Hepatic stellate cell (primary cell): ENCODE measurements at places on chromosomes 13 and 19.

- DNase-seq = no peak
Measured at GRCh38 chr13:35764326-35765015, 288.0 kb upstream of the MAB21L1 start.

DNA sequence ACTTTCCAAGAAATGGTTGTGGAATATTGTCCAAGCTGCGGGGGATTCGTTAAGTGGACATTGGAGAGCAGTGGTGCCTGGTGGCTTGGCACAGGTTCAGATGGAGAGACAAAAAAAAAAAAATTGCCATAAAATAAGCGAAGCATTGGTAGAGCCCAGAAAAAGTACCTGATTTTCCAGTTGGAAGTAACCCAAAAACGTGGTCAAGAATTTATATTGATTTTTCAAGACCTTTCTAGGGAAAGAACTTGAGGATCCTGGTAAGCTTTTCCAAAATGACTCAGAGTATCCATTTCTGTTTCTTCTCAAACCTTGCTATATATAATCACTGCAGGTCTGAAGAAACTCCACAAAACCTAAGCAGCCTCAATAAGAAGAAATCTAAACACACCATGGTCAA is 94.6 kb downstream of the ING1 start:
- DNase-seq = no peak

- DNase-seq = no peak
Measured at GRCh38 chr13:35055705-35056104, 113.6 kb downstream of the NBEA start.

- DNase-seq = no peak
Measured at GRCh38 chr13:36353001-36353400, 6.8 kb upstream of the SPART start.

DNA sequence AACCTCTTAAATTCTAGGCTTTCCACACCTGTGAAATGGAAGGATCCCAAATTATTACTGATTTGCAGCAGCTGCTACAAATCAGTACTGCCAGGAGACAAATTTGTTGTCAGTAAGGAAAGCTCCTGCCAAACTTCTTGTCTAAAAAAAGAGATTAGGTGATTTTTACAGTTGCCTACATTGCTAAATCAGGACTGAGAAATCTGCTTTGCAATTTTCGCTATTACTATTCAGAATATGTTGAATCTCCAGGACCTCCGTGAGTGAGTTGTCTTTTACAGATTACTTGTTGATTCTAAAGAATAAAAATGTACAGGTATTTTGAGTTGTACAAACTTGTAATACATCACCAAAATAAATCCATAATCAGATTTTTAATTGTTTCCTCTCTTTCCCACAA is 1815.9 kb downstream of the PCDH9 start:
- no peak for DNase-seq

- DNase-seq = no peak
Measured at GRCh38 chr13:78060966-78061365, 142.3 kb upstream of the EDNRB start.

- DNase-seq = no peak
Measured at GRCh38 chr19:40632311-40633036, 31.3 kb downstream of the LTBP4 start.

- no peak for DNase-seq
Measured at GRCh38 chr13:108915095-108915633, 285.8 kb downstream of the MYO16 start.

DNA sequence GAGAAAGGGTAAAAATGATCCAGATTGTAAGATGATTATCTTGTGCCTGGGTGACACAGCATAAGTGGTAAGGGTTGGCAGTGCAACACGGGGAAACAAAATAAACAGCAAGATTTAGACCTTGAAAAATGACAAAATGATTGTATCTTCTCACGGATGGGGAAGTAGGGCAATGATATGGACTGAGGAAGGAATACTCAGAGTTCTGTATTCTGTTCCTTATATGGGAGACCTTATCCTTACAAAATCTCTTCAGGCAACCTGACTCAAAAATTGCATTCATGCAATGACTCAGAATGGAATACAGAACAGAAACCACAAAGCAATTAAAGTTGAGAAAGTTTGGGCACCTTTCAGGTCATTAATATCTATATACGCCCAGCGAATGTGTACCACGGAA is 149.0 kb downstream of the HS6ST3 start:
- DNase-seq = no peak

DNA sequence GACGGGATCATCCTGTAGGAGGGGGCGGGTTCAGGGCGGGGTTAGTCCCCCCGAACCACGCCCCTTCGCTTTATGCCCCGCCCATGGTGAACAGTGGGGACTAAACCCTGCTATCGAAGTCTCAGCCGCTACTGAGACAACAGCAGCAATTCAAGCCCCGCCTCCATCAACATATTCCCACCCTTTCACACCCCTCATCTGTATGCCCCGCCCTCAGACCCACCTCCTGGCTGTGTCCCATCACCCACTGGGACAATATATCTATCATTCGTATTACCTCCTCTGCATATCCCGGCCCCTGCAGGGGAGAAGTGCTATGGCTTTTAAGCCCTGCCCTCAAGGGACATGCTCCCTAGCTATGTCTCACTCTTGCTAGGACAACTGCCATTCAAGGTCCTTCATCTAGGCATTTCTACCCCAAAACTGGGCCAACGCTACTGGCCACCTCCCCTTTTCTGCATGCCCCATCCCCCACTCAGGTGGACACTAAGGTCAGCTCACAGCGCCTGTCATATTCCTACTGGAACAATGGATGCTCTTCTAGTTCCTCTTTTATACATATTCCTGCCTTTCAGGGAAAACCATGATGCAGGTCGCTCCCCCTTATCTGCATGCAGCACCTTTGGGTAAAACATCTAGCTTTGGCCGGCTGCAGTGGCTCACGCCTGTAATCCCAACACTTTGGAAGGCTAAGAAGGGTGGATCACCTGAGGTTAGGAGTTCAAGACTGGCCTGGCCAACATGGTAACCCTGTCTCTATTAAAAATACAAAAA is 11.9 kb downstream of the LRFN1 start:
- no peak for DNase-seq
